ENCODE measurements at places on chromosomes 11 and 22.

DNA sequence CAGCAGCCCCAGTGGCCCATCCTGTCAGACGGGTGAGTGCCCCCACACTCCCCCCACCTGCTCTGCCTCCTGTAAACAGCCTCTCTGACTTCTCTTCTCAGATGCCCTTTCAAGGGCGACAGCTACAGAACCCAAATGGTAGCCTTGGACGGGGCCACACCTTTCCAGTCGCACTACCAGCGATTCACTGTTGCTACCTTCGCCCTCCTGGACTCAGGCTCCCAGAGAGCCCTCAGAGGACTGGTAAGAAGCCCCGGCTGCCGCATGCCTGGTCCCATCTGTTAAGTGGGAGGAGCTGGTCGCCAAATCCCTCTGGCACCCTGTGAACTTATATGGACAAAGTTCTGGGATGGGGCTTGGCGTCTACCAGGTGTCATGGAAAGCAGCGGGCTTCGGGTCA, 6.2 kb downstream of the ZP1 start:
- DNase-seq: no peak

GRCh38 chr11:135043434-135043833, 631.4 kb upstream of the B3GAT1 start:
- DNase-seq: no peak

DNA sequence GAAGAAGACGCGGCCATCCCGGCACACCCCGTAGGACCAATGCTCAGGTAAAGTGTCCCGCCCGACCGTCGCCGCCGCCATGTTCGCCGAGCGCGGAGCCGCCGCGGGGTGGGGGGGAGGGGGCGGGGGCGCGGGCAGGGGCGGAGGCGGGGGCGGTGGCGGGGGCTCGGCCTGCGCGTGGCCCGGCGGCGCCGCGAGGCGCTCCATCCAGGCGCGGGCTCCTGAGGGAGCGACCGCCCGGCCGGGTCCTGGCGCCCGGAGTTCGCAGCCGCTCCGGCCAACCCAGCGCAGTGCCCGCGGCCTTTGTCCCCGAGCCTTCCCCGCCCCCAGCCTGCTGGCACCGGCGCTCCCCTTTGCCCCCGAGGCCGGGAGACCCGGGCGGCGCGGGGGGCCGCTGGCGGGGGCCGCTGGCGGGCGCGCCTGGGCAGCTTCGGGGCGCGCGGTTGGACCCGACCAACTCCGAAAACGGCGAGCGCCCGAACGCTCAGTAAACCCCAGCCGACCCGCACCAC, at the start of gene PLEKHA7:
TSS of gene PLEKHA7 (minus strand) at position 94 of the 512 bp plus-strand sequence. CDS start at position 81, 13 bp downstream.
- no peak for DNase-seq

DNA sequence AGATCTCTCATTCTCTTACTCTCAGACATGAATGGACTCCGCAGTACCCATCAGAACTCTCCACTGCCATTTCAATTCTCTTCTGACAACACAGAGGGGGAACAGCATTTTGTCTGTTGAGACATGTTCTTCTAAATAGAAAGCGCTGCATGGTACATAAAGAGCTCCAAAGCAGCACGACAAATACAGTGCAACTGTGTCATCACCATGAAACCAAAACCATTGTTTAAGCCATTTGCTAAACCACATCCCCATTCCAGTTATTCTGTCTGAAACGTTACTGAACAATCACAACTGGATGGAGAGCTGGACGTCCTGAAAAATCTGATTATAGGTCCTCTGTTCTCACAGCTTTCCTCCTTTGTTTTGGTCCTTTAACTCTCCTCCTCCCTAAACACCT, 17.9 kb upstream of the TENM4 start:
- DNase-seq: no peak

DNA sequence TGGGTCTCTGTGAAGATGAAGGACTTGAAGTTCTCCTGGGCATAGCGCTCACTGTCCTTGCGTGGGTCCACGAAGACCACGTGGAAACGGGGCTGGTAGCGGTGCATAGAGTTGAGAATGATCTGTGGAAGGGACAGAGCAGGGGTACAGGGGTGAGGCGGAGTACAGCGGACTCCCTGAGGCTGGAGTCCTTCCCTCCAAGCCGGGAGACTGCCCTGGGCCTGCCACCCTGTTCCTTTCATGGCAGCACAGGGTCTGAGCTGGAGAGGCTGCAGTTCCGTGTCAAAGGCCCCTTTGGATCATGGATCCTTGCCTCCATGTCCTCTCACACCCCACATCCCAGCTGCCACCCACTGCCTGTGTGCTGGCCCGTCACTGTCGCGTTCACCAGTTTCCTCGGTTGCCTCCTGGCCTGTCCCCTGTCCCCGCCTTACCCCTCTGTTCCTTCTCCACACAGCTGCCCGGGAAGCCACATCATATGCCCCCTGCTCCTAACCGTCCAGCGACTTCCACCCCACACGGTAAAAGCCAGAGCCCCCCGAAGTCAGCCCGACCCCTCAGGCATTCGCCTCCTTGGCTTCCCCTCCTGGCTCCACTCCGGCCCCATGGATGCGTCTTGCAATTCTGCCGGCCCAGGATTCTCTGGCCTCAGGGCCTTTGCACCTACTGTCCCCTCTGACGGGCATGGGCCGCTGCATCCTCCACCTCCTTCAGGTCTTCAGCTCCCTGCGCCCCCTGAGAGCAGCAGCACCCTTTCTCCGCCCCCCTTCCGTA, 3.4 kb upstream of the NUDT8 start:
- no peak for DNase-seq

DNA sequence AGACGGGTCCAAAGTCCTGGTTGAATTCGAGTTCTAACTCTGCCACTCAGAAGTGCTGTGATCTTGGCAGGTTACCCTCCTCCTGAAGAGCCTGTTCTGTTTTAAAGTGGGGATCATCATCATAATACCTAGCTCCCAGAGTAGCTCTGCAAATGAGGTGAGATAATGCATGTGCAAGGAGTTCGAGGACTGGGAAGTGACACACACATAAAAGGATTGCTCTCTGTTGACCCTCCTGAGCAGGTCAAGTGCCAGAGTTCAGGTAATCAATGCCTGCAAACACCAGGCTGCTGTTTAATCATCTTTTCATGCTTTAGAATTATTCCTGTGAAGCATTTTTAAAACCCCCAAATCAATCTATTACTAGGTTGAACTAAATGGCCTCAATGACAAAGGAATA, 19.9 kb downstream of the RCN1 start:
- DNase-seq: no peak

DNA sequence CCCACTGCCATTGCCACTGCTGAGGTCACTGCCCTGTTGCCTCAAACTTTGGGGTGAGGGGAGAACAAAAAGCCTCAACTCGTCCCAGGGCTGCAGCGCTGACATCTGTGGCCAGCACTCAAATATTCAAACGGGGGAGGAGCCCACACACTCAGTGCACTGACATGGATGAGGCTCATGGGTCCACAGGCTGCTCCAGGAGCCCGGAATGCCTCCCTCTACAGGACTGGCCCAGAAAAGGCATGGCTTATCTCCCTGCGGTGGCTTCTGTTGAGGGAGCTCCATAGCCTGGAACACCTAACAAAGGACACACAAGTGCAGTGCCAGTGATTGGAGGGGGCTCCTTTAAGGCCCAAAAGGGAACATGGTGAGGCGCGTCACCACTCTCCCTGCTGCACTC, 341.1 kb upstream of the LUZP2 start:
- DNase-seq: no peak

- DNase-seq: no peak
Measured at GRCh38 chr11:78929207-78929905, 354.7 kb upstream of the NARS2 start.

GRCh38 chr11:72962084-72962483, 147.9 kb downstream of the ATG16L2 start:
- peak; percentile 55 for DNase-seq

DNA sequence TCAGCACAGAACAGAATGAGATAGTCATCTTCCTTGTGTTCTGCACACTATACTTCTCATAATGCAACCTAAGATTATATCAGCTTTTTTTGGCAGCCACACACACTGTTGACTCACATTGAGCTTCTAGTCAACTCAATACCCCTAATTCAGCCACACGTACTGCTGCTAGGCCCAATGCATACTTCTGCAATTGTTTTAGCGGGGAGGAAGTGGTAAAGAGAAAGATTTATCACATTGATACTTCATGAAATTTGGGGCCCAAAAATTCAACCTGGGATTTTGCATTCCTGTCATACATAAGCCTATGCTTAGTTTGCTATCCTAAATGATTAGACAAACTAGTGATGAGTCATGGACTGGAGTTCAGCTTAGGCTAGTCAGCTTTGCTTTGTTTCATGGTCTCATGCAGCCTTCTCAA, 8.6 kb upstream of the UPB1 start:
- peak; percentile 90 for DNase-seq

DNA sequence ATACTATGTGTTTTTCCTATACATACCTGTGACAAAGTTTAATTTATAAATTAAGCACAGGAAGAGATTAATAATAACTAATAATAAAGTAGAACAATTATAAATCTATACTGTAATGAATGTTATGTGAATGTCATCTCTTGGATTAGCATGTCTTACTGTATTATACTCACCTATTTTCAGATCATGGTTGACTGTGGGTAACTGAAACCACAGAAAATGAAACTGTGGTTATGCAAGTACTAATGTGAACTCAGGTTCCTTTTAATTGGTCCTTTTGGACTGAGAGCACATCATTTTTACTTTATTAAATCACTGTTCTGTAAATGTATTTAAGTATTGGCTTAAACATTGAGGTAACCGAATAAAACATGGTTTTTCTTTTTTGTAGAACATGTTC, 108.8 kb downstream of the PPP6R3 start:
- DNase-seq: no peak

DNA sequence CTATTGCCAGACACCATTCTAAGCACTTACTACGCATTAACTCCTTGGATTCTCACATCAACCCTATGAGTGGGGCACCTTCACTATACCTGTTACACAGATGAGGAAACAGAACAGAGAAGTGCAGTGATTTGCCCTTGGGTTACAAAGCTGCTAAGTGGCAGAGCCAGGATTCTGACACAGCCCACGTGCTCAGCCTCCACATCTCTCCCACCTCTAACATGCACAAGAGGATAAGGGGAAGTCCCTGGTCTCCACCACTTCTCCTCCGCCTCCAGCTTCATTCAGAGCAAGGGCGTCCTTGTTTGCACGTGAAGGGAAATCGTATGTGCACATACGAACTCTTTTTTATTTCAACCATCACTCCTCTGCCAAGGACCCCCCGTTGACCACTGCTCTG, 53.7 kb downstream of the CDON start:
- no peak for DNase-seq

- peak; percentile 78 for DNase-seq
Measured at GRCh38 chr22:38718414-38718813, 12.7 kb downstream of the GTPBP1 start.

DNA sequence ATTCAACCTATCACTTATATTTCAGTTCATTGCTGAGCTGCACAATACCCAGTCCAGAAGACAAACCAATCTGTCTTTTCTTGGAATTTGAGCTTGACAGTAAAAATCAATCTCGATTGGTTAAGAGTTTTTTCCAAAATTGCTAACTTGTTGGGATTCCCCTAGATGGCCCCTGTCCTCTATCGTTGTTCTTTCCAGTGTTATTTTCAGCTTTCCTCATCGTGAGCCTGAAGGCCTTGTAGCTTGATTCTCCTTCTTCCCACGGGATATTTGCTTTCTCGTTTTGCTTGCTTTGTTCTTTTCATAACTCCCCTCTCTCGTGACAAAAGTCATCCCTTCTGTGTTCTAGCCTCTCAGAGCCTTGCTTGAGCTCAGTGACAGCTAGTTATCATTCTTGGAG, 3.1 kb downstream of the OR8B8 start:
- no peak for DNase-seq

- DNase-seq: peak; percentile 70
Measured at GRCh38 chr11:62791501-62792201, at the start of gene TMEM223. Gene TMEM223 (minus strand): TSS chr11:62792006. CDS start chr11:62791994, 12 bp downstream.

- no peak for DNase-seq
Measured at GRCh38 chr22:28609921-28610320, 69.7 kb downstream of the TTC28 start.

DNA sequence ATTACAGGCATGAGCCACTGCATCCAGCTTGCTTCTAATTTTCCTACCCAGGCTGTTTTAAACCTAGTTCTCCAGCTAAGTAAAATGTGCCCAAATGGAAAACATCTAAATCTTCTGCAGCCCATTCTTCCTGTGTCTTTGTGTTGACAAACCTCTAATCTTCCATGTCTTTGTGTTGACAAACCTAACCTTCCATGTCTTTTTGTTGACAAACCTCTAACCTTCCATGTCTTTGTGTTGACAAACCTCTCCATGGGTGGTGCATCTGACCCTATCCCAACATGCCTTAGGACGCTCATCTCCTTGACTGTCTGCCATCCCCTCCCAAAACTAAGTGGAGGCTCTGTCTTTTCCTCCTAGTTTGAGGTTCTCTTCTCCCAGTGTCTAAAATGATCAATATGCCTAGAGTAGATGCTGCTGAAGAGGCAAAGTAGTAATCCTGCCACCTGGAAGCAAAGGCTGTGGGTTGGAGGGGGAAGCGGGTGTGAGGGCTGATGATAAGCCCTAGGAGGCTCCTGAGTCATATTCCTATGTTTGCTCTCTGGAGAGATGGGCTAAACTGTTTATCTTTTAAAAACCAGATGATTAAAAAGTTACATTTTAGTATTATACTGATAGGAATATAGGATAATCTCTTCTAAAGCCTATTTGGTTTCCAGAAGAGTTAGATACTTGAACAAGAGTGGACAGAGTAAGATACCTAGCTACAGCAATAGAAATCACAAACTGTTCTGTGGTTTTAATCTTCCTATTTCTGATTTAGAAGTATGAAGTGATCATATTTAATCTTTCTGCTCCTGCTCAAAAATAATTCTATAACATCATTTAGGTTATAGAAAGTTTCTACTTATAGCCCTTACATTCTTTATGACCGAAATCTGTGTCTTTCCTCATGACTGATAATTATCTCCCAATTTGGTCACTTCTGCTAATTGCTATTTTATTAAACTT, 7.9 kb downstream of the FEN1 start:
- DNase-seq: no peak

DNA sequence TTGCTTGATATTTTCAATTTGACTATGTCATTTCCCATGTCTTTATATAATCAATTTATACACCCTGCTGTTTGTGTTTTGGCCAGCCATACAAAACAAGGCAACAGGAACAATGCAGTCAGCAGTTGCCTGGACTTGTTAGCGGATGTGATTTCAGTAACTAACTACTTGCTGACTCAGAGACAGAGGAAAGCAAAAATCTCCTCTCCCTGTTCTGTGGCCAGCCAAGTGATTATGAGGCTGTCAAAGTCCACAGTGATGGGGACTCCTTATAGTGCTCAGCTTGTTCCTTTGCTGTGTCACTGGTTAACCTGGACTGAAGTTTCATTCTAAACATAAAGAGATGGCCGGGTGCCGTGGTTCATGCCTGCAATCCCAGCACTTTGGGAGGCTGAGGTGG, 32.6 kb upstream of the APLP2 start:
- DNase-seq: peak; percentile 83
